ENCODE measurements at places on chromosomes 6 and 20. TPM values are rescaled to one million over a fixed set of nuclear protein-coding genes. Genes with fewer than 3 reads are reported as not detected.

PDSS2 gene
- 5.2 TPM for total RNA-seq

SIRPG gene
- not detected for total RNA-seq

SLC2A10 gene
- not detected for total RNA-seq

ARMC2 gene
- total RNA-seq = 2.8 TPM

DNAH8 gene
- not detected for total RNA-seq
